Fibroblast of skin of abdomen (primary cell): ENCODE measurements at places on chromosomes 2 and 18.

DNA sequence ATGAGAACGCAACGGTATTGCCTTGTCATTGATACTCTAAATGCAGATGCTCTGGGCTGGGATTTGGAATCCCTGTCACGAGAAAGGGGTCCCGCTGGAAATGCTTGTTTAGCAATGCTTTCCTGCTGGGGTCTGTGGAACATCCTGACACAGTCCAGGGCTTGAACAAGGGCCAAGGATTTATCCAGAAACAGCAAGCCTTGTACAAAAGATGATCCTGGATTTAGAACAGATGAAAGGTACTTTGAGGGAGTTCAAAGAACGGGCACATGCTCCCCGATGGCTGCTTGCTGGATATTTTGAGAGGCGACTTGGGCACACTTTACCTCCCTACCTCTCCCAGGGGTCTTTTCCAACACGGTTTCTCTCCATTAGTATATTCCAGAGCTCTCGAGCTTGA, 108.1 kb upstream of the CELF4 start:
- DNase-seq, result no peak

- peak; percentile 40 for DNase-seq
Observed at GRCh38 chr2:219737270-219737691, 109.9 kb downstream of the SLC4A3 start.

- no peak for DNase-seq
Observed at GRCh38 chr18:7304061-7304370, 73.1 kb downstream of the LRRC30 start.

- no peak for DNase-seq
Observed at GRCh38 chr2:227395556-227395955, 7.8 kb upstream of the SCYGR1 start.

- peak; percentile 66 for DNase-seq
Observed at GRCh38 chr18:41972067-41972925, 17.3 kb downstream of the PIK3C3 start.

- DNase-seq, result no peak
Observed at GRCh38 chr18:74947875-74948274, 261.1 kb downstream of the PTGR3 start.

DNA sequence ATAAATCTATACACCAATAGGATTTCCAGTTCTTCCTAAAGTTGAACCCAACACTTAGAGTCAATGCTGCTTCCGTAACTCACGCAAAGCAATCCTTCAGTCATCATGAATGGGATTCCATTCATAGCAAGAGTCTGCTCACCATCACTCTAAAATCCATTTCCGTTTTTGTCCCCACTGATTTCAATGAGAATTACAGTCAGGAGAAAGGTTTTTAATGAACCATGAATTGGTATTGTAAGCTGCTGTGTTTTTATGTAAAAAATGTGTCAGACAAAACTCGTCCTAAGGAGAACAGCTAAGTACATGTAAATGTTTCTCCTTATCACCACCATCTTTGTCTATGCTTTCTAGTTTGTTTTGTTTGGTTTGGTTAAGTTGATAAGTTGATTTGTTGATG, 391.5 kb downstream of the IRS1 start:
- DNase-seq, result no peak

- DNase-seq, result no peak
Observed at GRCh38 chr2:11812466-11813248, 66.2 kb downstream of the LPIN1 start.

DNA sequence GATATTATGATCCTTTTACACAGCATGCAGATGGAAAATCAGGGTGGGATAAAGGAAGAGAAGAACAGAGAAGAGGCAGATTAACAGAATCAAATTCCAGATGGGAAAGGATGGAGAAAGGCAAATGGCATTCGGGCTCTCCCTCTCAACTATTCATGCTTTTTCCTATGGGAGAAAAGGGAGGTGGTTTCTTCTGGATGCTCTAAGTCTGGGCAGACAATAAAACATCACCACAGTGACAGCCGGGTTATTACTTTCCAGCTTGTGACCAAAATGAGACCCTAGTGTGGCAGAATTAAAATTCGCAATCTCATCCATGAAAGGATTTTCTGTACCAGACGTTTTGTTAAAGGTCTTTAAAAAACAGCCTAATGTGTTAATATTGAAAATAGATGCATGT, 440.7 kb downstream of the RND3 start:
- peak; percentile 10 for DNase-seq

DNA sequence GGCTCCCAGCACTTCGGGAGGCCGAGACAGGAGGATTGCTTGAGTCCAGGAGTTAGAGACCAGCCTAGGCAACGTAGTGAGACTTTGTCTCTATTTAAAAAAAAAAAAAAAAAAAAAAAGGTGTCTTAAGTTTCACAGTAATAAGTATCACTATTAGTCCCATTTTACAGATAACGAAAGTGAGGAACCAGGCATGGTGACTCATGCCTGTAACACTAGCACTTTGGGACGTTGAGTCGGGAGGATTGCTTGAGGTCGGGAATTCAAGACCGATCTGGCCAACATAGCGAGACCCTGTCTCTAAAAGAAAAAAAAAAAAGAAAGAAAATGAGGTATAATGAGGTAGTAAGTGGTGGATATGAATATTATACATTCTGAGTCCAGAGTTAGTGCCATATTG, 2.5 kb downstream of the KCNJ13 start:
- DNase-seq, result no peak

DNA sequence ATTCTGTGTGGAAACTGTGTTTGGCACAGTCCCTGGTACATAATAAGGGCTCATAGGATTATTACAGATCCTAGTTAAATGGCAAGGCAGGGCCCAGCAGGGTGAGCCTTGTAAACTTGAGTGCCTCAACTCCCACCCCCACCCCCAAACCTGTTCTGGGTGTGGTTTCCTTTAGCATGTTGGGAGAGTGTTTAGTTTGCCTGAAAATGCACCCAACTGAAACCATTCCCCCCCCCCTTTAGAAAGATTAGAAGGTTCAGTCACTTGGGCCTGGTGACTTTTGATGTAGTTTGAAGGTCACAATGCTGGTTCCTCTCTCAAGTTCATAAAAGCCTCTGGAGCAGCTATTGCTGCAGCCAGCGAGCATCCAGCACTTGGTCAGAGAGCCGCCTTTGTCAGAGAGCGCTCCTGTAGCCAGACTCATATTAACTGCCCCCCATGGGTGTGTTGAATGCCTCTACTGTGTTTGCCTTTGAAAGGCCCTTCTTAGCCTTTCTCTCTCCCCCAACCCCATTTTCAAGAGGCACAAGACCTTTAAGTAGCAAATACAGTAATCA, 113.7 kb downstream of the SPTBN1 start:
- no peak for DNase-seq
